ENCODE measurements at places on chromosomes 2 and 18.

DNA sequence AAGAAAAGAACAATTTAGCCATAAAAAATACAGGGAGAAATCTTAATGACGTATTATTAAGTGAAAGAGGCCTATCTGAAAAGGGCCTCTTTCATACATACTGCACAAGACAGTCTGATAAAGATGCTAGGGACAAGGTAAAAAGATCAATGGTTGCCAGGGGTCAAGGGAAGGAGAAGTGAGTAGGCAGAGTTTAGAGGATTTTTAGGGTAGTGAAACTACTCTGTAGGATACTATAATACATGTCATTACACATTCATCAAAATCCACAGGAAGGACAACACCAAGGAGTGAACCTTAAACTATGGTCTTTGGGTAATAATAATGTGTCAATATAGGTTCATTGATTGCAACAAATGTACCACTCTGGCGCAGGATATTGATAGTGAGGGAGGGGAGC, 289.3 kb downstream of the FSIP2 start:
- DNase-seq = no peak

- DNase-seq = no peak
Observed at GRCh38 chr18:8754995-8755960, 49.9 kb downstream of the MTCL1 start.

- no peak for DNase-seq
Observed at GRCh38 chr2:226671141-226671676, 128.4 kb downstream of the IRS1 start.

DNA sequence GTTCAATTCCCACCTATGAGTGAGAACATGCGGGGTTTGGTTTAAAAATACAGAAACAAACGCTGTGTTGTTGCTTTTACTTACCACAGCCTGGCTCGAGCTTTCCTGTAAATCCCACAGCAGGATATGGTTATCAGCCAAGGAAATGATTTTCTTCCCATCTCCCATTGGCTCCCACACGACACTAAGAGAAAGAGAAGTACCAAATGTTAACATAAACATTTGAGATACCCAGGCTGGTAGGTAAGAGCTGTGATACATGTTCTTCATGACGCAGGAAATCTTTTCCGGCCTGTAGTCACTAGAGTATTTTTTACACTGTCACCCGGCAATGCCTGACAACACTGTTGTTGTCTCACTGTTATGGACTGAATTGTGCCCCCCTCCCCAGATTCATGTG, 163.6 kb downstream of the EIPR1 start:
- DNase-seq = no peak

- no peak for DNase-seq
Observed at GRCh38 chr18:50492097-50492496, 67.8 kb upstream of the MAPK4 start.

DNA sequence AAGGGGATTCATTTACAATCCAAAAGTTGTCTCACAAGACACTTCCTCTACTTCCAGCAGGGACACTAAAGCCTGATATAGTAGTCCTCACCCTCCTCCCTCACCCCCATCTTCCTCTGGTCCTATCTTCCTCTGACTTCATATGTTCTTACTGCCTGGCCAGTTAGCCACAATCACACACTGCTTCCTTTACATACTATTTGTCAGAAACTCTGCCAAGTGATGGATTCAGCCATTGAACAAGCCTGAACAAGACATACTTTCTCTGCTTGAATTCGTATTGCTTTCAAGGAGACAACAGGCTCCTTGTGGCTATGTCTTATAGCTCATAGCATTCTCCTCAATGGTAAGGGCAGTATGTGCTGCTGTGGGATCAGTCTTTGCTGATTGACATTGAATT, 672.2 kb downstream of the BCL11A start:
- DNase-seq = no peak

- DNase-seq = no peak
Observed at GRCh38 chr2:239753401-239753837, 271.7 kb downstream of the NDUFA10 start.

DNA sequence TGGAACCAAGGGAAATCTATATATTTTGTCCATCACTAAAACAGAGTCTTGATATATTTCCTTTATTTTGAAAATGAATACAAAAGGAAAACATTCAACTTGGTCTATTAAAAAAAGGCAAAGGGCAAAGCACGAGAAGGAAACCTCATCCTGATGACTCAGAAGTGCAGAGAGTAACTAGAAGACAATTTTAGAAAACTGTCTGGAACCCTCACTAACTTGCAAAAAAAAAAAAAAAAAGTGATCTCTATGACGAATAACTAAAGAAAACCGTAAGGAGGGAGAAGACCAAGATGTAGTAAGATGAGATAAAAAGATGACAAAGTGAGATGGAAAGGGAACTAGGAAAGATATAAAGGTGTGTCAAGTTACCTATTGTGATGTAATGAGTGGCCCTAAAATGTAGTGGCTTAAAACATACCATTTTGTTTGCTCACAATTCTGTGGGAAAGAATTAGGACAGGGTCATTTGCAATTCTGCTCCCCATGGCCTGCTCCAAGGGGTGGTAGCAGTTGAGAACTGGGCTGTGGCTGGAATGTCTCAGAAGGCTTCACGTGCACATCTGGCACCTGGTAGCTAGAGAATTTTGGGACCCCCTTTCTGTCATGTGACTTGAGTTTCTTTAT, 303.0 kb downstream of the DYSF start:
- no peak for DNase-seq

All from hematopoietic multipotent progenitor cell treated with erythropoietin and hydrocortisone succinate and interleukin-3 and kit ligand, for 8 days (in vitro differentiated cells).